CD4-positive, alpha-beta T cell treated with Interleukin-4 for 4 hours (primary cell): ENCODE measurements at places on chromosomes 4 and X.

DNA sequence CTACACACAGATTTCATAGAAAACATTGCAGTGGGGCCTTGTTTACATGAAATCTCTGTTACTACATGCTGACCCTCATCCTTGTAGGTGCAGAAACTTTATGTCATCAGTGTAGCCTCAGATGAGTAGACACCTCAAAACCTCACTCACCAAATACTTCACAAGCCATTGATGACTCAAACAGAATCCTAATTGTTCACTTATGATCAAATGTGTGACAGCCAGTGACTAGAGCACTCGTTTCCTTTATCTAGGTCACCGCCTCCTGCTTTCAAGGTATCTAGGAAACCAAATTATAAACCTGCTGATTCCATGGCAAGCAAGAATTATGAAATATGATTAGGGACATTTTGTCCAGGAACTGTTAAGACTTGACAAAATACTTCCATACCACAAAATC lies 255.8 kb upstream of the GPRIN3 start:
- DNase-seq, result no peak

GRCh38 chr4:153676984-153677383 lies 7.1 kb upstream of the TLR2 start:
- no peak for DNase-seq

DNA sequence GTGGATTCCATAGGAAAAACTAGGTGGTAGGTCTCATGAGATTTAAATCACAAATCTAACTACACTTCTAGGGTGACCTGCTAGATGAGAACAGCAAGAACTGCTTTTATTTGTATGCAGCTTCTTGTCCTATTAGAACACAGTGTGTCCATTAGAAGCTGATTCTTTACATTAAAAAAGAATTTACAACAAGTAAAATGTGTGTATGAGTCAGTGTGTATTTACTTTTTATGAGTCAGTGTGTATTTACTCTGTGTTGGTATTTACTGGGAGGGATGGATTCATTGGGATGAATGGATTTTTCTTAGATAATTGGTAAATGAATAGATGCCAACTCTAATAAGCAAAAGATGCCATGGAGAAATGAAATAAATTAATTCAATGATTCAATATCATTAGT lies 40.6 kb upstream of the XPNPEP2 start:
- DNase-seq, result no peak

DNA sequence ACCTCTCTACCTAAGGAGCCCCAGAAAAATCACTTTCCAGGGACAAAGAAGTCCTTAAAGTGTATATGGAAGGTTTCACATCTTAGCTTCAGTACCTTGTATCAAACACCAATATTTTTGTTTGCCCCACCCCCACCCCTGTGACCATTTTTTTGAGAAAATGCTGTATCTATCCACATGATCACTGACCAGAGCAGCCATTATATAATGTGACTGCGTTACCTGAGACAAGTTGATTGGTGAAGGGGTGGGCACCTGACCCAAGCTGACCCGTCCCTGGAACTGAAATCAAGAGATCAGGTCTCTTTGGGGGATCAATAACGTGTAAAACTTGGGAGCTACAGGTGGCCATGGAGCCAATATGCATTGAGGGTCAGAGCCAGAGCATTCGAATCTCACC lies 10.7 kb downstream of the TIFA start:
- no peak for DNase-seq

DNA sequence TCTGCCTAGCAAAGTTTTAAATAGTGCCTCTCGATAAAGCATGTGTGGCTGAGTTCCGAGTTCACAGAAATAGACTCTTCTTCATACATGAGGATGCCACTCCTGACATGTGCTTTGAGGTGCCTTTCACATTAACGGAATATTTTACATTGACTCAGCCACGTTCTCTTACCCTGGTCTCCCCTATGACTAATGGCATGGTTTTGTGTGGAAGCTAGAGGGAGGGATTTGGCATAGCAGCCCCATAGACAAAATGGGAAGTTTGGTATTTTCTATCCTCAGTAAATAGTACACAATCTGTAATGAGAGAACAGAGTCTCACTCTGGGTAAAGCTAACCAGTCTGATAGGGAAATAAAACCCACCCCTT lies 68.9 kb downstream of the PCDH19 start:
- no peak for DNase-seq

GRCh38 chr4:30948653-30949052 lies 228.5 kb downstream of the PCDH7 start:
- no peak for DNase-seq

DNA sequence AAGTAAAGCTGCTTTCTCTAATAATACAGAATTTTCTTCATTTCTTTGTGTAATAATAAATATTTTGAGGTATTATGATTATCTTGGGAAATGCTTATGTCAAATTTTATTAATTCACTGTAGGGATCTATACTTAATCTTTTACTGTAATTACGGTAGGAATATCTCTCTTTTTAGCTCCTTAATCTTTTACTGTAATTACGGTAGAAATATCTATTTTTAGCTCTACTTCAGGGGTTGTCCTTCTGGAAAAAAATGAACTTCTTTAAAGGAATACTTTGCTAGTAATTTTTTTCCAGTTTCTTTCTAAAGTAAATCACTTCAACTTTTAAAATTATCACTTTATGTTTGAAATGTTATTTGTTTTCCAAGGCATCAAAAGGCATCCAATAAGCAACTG lies 2229.4 kb upstream of the AGA start:
- no peak for DNase-seq

DNA sequence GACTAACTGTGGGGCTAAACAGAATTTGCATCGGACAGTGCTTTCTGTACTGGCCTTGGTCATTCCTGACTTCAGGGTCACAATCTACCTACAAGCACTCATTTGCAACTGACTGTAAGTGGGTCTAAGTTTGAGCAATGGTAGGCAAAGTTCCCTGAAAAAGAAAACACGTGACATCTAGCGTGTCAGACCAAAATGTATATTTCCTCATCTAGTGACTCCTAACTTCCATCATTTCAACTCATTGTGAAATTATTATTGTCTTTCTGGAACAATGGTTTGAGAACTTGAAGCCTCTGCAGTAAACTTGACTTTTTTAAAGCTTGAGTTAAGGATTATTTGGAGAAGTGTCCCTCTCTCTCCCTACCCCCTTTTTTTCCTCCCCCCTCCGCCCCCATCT lies 113.6 kb downstream of the MID1 start:
- no peak for DNase-seq

GRCh38 chr4:93053140-93053539 lies 749.4 kb downstream of the GRID2 start:
- DNase-seq, result no peak

- no peak for DNase-seq
These were observed 78.3 kb downstream of the CRLF2 start for GRCh38 chrX:1134156-1134555.

DNA sequence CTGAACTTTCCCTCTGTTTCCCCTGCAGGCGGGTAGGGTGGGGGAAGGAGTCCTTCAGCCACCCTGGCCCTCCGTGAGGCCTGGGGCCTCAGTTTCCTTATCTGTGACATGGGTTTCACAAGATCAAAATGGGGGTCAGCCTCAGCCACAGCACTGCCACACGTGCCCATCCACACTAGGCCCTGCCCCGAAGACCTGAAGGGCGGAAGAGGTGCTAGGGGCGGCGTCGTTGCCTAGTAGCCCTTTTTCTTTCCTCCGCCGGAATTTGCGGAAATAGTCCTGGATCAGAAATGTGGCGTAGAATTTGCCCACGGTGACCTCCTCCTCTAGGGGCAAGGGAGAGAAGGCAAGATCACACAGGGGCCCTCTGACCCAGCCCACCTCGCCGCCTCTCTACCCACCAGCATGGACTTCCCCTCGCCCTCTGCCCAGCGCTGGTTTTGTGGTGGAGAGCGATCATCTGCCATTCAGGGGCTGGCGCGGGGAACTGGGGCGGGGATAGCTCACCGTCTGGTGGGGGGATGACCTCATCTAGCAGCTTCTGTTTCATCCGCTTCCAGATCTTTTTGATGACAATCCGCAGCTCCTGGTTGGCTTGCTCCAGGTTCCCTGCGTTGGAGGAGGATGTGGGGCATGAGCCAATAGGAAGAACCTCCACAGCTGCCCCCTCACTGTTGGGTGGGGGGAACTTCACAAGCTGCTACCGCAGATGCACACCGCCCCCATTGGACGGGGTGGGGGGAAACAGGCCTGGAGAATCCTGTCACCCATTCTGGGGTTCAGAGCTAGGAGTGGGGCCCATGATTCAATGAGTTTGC lies 9.7 kb upstream of the SYP start:
- DNase-seq, result no peak

DNA sequence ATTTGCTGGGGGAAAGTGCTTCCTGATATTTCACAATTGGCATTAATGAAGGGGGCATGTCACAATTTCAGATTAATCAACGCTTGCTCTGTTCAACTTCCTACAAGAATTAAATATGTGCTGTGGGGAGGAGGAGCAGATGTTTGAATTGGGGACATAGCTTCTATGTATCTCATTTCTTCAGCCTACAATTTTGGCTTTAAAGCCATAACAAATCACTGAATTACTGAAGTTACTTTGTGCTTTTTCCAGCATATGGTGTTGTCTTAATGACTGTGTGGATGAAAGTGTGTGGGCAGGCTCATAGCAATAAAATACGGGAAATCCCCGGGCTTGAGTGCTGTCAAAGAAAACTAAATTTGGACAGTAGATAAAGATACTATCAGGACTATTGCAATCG lies 813 bp downstream of the TLR7 start:
- no peak for DNase-seq

DNA sequence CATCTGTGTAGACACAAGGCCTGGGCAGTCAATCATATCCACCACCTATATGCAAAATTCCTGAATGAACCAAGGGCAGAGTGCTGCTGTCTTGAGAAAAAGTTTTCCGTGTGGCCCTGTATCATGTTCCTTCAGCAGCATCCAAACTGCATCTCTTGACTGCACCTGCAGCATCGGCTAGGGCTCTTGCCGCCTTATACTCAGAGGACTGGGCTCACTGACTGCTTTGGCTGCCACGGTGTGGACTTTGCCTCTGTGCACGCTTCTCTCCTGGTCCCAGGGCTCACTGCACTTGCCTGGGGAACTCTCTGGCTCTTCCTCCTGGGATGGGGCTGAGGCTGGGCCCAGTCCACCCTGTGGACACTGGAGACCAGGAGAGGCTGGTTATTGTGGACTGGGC lies 39.5 kb upstream of the STS start:
- no peak for DNase-seq

DNA sequence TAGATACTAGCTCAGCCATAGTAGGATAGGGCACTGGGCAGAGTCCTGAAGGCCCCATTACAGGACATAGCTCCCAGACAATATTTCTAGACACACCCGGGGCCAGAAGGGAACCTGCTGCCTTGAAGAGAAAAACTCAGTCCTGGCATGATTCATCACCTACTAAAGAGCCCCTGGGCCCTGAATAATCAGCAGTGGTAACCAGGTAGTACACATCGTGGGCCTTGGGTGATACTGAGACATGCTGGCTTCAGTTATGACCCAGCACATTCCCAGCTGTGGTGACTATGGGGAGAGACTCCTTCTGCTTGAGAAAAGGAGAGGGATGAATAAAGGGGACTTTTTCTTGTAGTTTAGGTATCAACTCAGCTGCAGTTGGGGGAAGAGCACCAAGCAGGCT lies 104.3 kb upstream of the STK26 start:
- DNase-seq, result no peak

DNA sequence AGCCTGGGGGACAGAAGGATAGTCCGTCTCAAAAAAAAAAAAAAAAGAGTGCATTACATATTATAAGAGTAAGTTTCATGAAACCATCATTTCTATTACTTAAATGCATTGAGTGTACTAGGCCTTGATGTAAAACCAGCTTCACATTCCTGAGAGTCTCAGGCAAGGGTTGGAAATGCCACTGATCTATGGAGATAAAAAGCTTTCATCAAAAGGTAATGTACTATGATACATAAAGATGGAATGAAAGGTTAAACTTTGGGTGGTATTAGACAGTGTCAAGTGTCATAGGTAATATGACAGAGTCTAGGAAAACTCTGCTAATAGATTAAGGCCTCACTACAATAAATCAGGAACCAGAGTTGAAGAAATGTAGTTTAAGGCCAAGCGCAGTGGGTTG lies 7.4 kb downstream of the CFAP97 start:
- no peak for DNase-seq

DNA sequence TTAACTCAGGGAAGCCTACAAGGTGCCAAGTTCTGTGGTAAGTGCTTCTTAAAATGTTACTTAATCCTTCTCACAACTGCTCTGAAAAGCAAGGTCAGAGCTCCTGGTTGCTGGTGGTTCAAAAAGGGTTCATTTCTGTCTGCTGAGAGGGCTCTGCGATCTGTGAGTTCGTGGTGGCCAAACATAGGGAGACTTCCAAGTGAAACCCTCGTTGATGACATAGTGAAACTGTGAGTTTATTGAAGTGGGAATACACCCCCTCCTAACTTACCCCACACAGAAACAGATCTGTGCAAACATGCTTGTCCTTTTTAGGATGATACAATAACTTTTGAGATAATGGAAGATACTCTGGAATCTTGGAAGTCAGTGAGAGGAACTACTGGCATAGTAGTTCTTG lies 164.8 kb upstream of the PGRMC2 start:
- DNase-seq, result no peak

DNA sequence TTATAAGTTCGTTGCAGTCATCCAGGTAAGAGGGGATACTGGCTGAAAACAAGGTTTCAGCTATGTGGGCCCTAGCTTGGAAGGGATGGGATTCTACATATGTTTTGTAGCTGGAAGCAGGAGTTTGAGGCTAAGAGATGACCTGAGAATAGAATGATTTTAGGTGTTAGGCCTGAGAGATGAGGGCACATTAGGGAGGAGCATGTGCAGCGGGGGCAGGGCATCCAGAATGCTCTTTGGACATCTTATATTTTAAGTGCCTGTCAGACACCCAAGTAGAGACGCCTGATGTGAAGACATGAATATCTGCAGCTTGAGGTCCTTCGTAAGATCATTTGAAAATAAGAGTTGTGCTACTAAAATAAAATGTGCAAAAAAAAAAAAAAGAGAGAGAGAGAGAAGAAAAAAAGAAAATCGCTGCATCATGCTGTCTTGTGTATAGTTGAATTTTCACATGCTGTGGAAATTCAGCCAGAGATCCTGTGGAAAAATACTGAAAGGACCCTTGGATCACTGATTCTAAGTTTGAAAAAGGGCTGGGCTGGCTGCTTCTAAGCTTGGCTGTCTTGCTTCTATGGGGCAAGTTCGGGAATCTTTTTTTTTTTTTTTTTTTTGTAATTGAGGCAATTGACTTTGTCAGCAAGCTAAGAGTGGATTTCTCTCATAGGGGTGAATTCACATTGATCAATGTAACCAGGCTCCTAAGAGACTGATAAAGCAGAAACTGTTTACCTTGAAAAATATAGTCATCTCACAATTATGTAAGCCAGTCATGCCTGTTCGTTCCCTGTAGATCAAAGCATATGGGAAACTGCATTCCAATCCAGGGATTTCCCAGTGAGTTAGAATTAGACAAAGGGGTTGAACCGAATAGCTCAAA lies 341.0 kb upstream of the GATB start:
- no peak for DNase-seq

- DNase-seq, result peak; percentile 34
These were observed 218.2 kb downstream of the IDS start for GRCh38 chrX:149286940-149287349.

- DNase-seq, result no peak
These were observed 757.0 kb downstream of the TRAM1L1 start for GRCh38 chr4:116328261-116328860.
